T-helper 1 cell treated with Interleukin-12 subunit alpha and Interleukin-12 subunit beta and Interleukin-4 antibody, amounts not matched to agents 30 ng/mL and 1 ng/mL, for 36 hours (primary cell): ENCODE measurements at places on chromosomes 5 and 9. TPM values are rescaled to one million over a fixed set of nuclear protein-coding genes. Genes with fewer than 3 reads are reported as not detected.

Gene FAM221B
- not detected in 2 replicates for total RNA-seq

Gene CCDC171
- 1.1 and 1.5 TPM in 2 replicates for total RNA-seq

Gene GBA2
- 61.0 and 63.1 TPM in 2 replicates for total RNA-seq

Gene SURF2
- 17.5 and 21.2 TPM in 2 replicates for total RNA-seq

Gene TRIP13
- 20.8 and 24.1 TPM in 2 replicates for total RNA-seq

Gene F2RL2
- not detected in 2 replicates for total RNA-seq

Gene IL7R
- 332 and 345 TPM in 2 replicates for total RNA-seq

Gene NINJ1
- 89.9 and 90.8 TPM in 2 replicates for total RNA-seq

Gene MEGF10
- total RNA-seq, result 0.02 TPM in 1 of 2 replicates, not detected in the other

Gene GKAP1
- 2.5 and 3.0 TPM in 2 replicates for total RNA-seq

Gene SLCO6A1
- not detected in 2 replicates for total RNA-seq

Gene SPINK6
- total RNA-seq, result not detected in 2 replicates

Gene PCDHGC4
- total RNA-seq, result 0.37 TPM in 1 of 2 replicates, not detected in the other

Gene CD74
- total RNA-seq, result 1,446 and 1,476 TPM in 2 replicates

Gene CBY3
- not detected in 2 replicates for total RNA-seq

Gene FOXD4L4
- total RNA-seq, result 0.20 TPM in 1 of 2 replicates, not detected in the other

Gene PTPA
- 109 and 121 TPM in 2 replicates for total RNA-seq

Gene FBXL7
- not detected in 2 replicates for total RNA-seq

Gene SEC16A
- 89.4 and 92.9 TPM in 2 replicates for total RNA-seq

Gene ELAVL2
- not detected in 2 replicates for total RNA-seq

Gene PIP5K1B
- 4.4 and 4.7 TPM in 2 replicates for total RNA-seq

Gene SLC6A3
- not detected in 2 replicates for total RNA-seq

Gene PCDHA9
- total RNA-seq, result not detected in 2 replicates

Gene KCNMB1
- total RNA-seq, result not detected in 2 replicates

Gene RLN2
- total RNA-seq, result 1.3 and 2.4 TPM in 2 replicates

Gene CARTPT
- total RNA-seq, result not detected in 2 replicates

Gene PCDHGB4
- total RNA-seq, result 0.17 TPM in 2 replicates

Gene MZB1
- total RNA-seq, result 83.6 and 83.7 TPM in 2 replicates
